ENCODE measurements at places on chromosomes 2 and 18. TPM values are rescaled to one million over a fixed set of nuclear protein-coding genes. Genes with fewer than 3 reads are reported as not detected.
A peak's percentile ranks its signal among the peaks of the same experiment; 100 is the strongest.

- no peaks in the 10 kb centered on the region for H3K27me3 ChIP-seq
- H3K36me3 ChIP-seq = 0 out of 2 replicates have a peak, but pooled peaks cover 7% of the 10 kb centered on the region
- no peak overlapping the region for H3K4me3 ChIP-seq
- no peak for DNase-seq
Measured at GRCh38 chr2:38371235-38371634, 5.8 kb downstream of the ATL2 start.

DNA sequence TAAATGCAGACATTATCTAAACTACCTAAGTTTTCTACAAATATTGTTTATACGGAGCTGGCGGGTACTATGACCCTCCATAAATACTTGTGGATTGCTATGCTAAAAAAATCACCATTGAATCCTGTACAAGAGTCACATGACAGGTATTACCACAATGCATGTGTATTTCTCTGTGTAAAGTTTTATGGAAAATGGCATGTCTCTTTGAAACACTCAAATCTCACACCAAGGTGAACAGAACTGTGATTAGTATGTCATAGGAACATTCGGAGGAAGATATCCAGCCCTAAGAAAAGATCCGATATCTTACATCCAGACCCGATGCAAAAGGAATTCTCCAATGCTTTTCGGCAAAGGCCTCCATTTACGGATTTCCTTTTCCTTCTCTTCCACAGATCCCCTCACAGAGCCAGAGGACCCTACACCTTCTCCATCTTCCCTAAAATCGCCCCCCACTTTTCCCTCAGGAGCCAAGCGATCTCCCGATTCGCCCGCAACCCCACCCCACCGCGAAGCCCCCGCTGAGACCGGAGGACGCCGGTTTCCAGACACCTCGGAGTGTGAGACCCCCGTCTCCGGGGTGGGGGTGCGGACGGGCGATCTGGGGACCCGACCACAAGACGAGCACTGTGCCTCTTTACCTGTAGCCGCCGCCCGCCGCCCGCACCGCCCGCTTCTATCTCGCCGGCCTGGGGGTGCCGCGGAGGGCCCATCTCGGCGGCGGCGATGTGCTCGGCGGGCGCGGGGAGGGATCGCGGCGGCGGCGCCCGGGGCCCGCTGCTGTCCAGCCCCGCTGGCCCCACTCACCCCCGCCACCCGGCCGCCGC, 1.2 kb downstream of the SAP130 start:
- no peak overlapping the region for H3K27ac ChIP-seq
- DNase-seq = no peak

GRCh38 chr2:84944295-84944909, 26.6 kb upstream of the KCMF1 start:
- no peaks in the 10 kb centered on the region for H3K36me3 ChIP-seq
- no peak overlapping the region for H3K4me3 ChIP-seq
- peak overlapping the region; percentile 94 for H3K27ac ChIP-seq
- DNase-seq = no peak
- no peaks in the 10 kb centered on the region for H3K27me3 ChIP-seq

Gene DSG1
- not detected for total RNA-seq

Gene PDE1A
- total RNA-seq = 0.30 TPM

GRCh38 chr18:27213123-27213717, 28.1 kb upstream of the CHST9 start:
- no peaks in the 10 kb centered on the region for H3K27me3 ChIP-seq
- no peaks in the 10 kb centered on the region for H3K4me1 ChIP-seq
- H3K4me3 ChIP-seq = no peak overlapping the region
- no peak for DNase-seq
- H3K27ac ChIP-seq = no peak overlapping the region

GRCh38 chr18:62061821-62062478, 124.9 kb downstream of the PIGN start:
- no peaks in the 10 kb centered on the region for H3K4me1 ChIP-seq
- H3K27ac ChIP-seq = no peak overlapping the region
- no peaks in the 10 kb centered on the region for H3K27me3 ChIP-seq
- no peak overlapping the region for H3K4me3 ChIP-seq
- DNase-seq = no peak

- no peak overlapping the region for H3K27ac ChIP-seq
- no peak overlapping the region for H3K4me3 ChIP-seq
- DNase-seq = no peak
- no peaks in the 10 kb centered on the region for H3K27me3 ChIP-seq
- no peaks in the 10 kb centered on the region for H3K36me3 ChIP-seq
Measured at GRCh38 chr18:57942493-57942892, 101.5 kb upstream of the NEDD4L start.

GRCh38 chr18:12455496-12455895, 47.8 kb downstream of the PRELID3A start:
- peaks cover 15% of the 10 kb centered on the region for H3K4me1 ChIP-seq
- DNase-seq = no peak
- no peak overlapping the region for H3K27ac ChIP-seq
- no peak overlapping the region for H3K4me3 ChIP-seq

Gene GPC1
- total RNA-seq = 302 TPM

DNA sequence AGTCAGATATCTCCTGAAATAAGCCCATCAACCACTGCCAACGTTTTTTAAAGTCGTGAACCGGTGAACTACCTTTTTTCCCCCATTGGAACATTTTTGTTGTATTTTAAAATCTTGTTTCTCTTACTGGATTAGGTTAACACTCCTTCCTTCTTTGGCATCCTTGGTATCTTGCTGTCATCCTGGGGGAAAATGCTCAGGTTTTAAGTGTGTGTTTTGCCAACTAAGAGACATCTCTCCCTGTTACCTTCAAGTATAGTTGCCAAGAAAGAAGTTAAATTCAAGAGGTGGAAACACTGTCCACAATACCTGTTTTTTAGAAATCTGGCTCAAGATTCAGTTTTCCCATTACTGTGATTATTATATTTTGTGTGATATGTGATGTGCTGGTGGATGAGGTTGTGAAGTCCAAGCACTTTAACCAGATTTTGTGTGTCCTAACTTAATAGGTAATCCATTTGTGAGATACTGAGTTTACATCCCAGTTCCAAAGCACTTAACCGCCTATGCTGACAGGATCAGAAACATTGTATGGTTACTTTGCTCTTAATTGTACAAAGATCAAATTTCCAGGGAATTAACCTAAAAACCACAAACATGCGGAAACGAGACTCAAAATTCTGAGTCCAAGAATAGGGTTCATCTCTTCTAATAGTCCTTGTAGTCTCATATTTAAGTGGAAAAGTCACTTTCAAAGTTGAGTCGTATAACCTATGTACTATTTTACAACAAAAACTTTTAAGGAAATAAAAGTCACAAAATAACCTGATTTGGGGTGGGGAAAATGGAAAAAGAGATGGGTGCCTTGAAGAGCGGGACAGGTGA, 1.3 kb upstream of the SP3 start:
- H3K4me3 ChIP-seq = peak overlapping the region; percentile 70
- H3K4me1 ChIP-seq = peaks cover 36% of the 10 kb centered on the region
- no peaks in the 10 kb centered on the region for H3K27me3 ChIP-seq
- peak; percentile 91 for DNase-seq
- peak overlapping the region; percentile 85 for H3K27ac ChIP-seq

DNA sequence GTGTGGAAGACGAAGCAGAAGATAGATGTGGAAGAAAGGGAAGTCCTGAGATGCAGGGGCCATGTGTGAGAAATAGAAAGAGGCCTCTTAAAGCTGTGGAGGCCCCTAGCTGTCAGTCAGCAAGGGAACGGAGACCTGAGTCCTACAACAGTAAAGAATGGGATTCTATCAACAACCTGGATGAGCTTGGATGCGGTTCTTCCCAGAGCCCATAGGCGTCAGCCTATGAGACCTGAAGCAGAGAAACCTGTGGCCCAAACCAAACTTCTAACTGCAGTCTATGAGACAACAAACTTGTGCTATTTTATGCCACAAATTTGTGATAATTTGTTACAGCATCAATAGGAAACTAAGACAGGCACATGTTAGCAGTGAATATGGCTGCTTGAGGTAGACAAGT, 583.7 kb downstream of the ADCYAP1 start:
- no peaks in the 10 kb centered on the region for H3K36me3 ChIP-seq
- H3K27ac ChIP-seq = no peak overlapping the region
- H3K4me1 ChIP-seq = no peaks in the 10 kb centered on the region
- no peak for DNase-seq

Gene KIF1A
- not detected for total RNA-seq
